ENCODE measurements at places on chromosomes 12 and 14.

DNA sequence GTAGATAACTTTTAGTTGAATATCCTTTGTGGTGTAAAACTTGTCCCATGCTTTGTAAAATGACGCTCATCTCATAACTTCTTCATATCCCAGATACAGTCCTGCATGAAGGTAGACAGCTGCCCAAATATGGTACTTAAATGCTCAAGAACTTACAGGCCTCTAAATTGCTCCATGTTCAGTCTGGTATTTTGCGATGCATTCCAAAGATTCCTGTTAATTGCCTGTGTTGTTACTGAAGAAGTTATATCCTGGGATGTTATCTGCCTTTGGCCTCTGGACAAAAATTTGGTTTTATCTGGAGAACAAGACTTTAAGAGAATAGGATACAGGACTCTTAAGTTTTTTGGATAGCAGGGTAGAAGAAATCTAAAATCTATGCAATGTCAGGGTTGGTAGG lies 473.0 kb downstream of the PCNX1 start:
- no peak for DNase-seq

GRCh38 chr12:15186597-15186996 lies 34.6 kb downstream of the RERG start:
- DNase-seq = no peak

DNA sequence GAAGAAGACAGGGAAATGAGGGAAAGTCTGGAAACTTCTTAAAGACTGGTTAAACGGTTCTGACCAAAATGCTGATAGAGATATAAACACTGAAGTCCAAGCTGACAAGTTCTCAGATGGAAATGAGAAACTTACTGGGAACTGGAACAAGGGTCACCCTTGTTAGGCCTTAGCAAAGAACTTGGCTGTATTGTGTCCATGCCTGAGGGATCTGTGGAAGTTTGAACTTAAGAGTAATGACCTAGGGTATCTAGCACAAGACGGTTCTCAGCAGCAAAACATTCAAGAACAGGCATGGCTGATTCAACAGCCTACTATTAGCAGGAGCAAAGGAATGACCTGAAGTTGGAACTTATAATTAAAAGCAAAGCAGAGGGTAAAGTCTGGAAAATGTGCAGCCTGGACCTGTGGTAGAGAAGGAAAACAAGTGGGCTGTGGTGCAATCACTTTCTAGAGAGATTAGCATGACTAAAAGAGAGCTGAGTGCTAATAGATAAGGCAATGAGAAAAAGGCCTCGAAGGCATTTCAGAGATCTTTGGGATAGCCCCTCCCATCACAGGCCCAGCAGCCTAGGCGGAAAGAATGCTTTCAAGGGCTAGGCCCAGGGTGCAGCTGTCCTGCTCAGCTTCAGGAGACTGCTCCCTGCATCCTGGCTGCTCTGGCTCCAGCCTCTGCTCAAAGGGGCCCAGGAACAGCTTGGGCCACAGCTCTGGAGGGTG lies 60.3 kb downstream of the ATP2B1 start:
- DNase-seq = peak; percentile 79

DNA sequence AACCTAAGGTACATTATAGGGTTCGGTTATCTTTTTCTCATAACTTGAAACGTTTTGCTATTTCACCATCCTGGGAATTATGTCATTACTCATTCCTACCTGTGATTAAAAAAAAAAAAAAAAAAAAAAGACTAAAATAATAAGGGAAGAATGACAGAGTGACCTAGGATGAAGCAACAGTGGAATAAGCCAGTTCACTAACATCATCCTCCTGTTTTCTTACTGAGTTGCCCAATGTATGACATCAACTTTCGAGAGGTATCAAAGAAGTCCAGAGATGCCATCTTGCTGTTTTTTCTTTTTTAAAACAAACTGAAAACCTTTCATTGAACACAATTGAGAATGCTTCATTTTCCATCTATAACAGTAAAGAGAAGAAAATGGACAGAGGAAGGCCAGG lies 42.8 kb downstream of the AMN start:
- DNase-seq = no peak

GRCh38 chr14:92658684-92659083 lies 89.7 kb downstream of the LGMN start:
- DNase-seq = no peak

All from hematopoietic multipotent progenitor cell treated with erythropoietin and hydrocortisone succinate and interleukin-3 and kit ligand, for 4 days (in vitro differentiated cells).